Panc1 (cell line): ENCODE measurements at places on chromosomes 1 and 21.

DNA sequence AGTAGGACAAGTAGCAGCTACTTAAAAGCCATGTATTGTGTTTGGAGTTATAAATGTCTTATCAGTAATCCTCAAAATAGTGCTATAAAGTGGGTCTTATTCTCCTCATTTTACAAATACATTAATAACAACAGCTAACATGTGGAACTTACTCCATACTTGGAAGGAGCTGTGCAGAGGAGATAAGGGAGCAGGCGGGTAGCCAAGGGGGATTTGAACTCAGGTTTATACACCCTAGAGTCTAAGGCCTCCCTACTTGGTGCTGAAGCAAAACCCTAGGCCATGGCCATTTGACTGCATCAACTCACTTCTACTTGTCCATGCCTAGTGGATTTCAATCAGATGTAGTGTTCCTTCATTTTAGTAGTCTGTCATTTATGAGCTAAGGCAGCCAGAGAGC, 72.1 kb downstream of the LMO4 start:
- no peak for DNase-seq

- no peak for DNase-seq
Observed at GRCh38 chr1:212007178-212007577, 28.2 kb downstream of the INTS7 start.

DNA sequence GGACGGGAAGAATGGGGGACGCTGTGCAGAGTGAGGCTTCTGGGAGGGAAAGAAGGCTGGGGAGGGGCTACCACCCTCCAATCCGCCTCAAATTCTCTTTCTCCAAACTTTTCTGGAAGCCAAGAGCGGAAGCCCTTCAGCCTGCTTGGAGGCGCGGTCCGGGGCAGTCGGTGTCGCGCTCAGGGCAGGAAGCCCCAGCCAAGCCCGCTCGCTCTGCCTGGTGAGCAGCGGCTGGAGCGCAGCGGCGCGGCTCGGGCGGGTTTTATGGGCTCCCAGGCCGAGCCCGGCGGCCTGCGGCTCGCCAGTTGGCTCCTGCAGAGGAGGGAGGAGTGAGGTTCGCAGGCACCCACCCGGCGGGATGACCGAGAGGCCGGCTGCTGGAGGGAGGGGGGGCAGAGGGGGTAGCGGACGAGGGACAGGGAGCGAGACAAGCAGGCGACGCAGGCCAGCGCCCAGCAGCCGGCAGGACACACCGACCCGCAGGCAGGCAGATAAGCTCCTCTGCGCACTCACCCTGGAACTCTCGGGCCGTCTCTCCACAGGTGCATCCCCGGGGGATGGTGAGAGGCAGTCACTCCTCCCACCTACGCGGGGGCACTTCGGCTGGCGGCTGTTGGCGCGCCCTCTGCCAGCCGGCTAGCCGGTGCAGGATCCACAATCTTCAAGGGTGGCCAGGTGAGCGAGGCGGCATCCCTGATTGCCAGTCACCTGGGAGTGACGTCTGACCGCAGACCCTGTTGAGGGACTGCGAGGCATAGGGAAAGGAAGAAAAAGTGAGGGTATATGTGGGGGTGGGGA, at the start of gene AVPR1B:
Gene AVPR1B (minus strand): TSS at position 238 of the 798 bp plus-strand sequence. CDS start 498 bp downstream, outside the sequence.
- no peak for DNase-seq

- DNase-seq = no peak
Observed at GRCh38 chr1:116326486-116326885, 46.6 kb upstream of the ATP1A1 start.

GRCh38 chr1:243513726-243514491, 258.1 kb downstream of the SDCCAG8 start:
- DNase-seq = no peak

- no peak for DNase-seq
Observed at GRCh38 chr1:198892065-198892464, 253.2 kb downstream of the PTPRC start.

DNA sequence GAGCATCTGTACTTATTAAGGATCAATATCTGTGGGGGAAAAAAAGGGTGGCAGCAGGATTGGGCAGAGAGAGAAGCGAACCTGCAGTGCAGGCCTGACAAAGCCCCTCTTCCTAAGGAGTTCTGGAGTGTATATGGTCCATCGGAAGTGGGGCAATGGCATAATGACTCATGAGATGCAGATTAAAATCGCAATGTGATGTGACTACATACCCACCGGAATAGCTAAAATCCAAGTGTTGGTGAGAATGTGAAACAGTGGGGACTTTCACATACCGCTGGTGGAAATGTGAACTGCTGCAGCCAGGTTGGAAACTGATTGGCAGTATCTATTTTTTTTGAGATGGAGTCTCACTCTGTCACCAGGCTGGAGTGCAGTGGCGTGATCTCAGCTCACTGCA, 8.2 kb upstream of the CREG1 start:
- DNase-seq = no peak

GRCh38 chr1:203768256-203768655, 3.3 kb downstream of the LAX1 start:
- no peak for DNase-seq

GRCh38 chr1:107145637-107146036, 4.8 kb downstream of the NTNG1 start:
- no peak for DNase-seq

GRCh38 chr1:227762231-227762911, 27.1 kb downstream of the SNAP47 start:
- no peak for DNase-seq

- DNase-seq = no peak
Observed at GRCh38 chr1:109069294-109069693, 6.5 kb downstream of the TAF13 start.

DNA sequence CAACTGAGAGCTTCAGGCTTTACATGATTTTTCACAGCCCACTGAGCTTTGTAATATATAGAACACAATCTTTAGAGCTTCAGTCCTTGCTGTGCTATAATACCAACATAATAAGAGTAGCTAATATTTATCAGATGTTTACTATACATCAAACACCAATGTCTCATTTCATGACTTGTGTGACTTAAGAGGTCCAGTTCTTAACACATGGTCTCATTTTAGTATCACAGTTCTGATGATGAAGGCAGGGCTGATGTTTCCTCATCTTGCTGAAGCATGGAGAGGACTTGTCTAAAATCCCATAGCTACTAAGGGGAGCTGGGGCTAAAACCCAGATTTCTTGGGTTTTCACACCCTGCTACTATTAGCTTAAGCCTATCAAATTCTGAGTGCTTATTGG, 5.5 kb downstream of the MTR start:
- DNase-seq = no peak

- DNase-seq = peak; percentile 61
Observed at GRCh38 chr1:18820791-18821641, 38.4 kb downstream of the TAS1R2 start.

- peak; percentile 35 for DNase-seq
Observed at GRCh38 chr1:160607011-160607671, 27.8 kb upstream of the CD84 start.

GRCh38 chr1:32150847-32151246, 28.6 kb upstream of the TXLNA start:
- no peak for DNase-seq

DNA sequence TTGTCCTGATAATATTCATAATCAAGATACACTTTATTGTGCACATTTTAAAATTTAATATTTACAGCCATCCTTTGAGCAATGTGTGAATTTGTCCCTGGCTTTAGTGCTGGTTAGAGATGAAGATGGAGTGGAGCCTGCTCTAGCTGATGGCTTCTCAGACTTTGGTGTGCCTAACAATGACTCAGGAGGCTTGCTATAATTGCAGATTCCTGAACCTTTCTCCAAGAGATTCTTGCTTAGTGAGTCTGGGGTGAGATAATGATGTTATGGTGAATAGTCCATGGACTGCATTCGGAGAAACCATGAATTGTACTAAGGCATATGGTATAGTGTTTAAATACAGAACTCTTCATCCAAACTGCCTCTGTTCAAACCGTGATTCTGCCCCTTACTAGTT, 307.1 kb downstream of the PAPPA2 start:
- DNase-seq = no peak

- DNase-seq = no peak
Observed at GRCh38 chr1:41488040-41488951, 3.8 kb upstream of the EDN2 start.

DNA sequence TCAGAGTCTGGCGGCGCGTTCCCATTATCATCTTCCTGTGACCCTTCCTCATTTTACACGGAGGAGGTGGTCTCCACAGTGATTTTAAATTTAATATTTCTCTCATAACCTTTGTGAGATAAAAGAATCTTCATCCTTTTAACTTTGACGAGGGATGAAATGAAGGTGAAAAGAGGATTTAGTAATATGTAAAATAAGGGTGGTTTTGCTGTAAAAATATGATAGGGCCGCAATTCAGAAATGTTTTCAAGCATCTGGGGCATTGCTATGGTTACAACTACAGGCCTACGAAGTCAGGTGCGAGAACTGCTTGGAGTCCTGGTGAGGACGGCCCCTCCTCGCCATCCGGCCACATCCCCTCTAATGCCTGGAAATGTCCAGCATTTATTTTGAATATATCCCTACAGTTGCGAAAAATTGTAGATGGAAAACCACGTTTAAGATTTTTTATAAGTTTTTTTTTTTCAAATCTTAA, 422 bp upstream of the RSBN1 start:
- no peak for DNase-seq

- no peak for DNase-seq
Observed at GRCh38 chr1:172976222-172977041, 74.3 kb downstream of the TNFSF18 start.

GRCh38 chr1:41355356-41355755, 5.9 kb upstream of the FOXO6 start:
- no peak for DNase-seq

GRCh38 chr1:192916021-192916420, 107.2 kb downstream of the RGS2 start:
- no peak for DNase-seq

GRCh38 chr1:173148545-173148944, 58.6 kb downstream of the TNFSF4 start:
- DNase-seq = no peak

DNA sequence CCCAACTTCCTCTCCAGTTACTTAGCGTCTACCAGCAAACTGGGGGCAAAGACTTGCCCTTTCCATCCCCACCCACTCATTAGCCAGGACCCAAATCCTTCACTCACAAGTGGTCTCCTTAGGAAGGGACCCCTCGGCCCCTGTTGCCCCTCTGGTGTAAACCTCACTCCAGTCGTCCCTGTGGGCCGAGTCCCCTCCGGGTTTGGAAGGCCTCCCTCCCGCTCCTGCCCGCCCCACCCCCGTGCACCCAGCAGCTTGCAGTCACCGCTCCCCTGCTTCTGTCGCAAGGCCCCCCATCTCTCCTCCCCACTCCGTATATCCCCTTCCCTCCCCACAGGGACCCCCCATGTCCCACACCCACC, 1.2 kb downstream of the EFHD2 start:
- no peak for DNase-seq
